A549 treated with Hydrocortisone at 1 μM for 4 hours (cell line): ENCODE measurements at places on chromosomes 5 and 9. TPM values are rescaled to one million over a fixed set of nuclear protein-coding genes. Genes with fewer than 3 reads are reported as not detected.

The NAIP gene
- total RNA-seq = 0.35 to 0.48 TPM (median 0.45 TPM) in 5 replicates

The CHSY3 gene
- total RNA-seq = 0.09 to 0.12 TPM (median 0.09 TPM) in 4 of 5 replicates, not detected in the other

The PCDHGA10 gene
- total RNA-seq = 0.02 to 0.03 TPM (median 0.02 TPM) in 3 of 5 replicates, not detected in the others

The IL13 gene
- total RNA-seq = 0.08 TPM in 1 of 5 replicates, not detected in the others

The TOPORS gene
- 10.0 to 15.8 TPM (median 11.4 TPM) in 5 replicates for total RNA-seq

The PCDHA7 gene
- 0.05 to 0.16 TPM (median 0.09 TPM) in 5 replicates for total RNA-seq

The FTMT gene
- total RNA-seq = not detected in 5 replicates

The ACTL7B gene
- total RNA-seq = 0.03 to 0.07 TPM in 2 of 5 replicates, not detected in the others

The FYB1 gene
- total RNA-seq = 9.0 to 18.2 TPM (median 12.5 TPM) in 5 replicates

The ADAMTS2 gene
- 0.05 to 0.10 TPM (median 0.09 TPM) in 4 of 5 replicates, not detected in the other for total RNA-seq

The RASGEF1C gene
- 0.08 to 0.20 TPM (median 0.11 TPM) in 5 replicates for total RNA-seq

The HBEGF gene
- 5.6 to 7.5 TPM (median 6.5 TPM) in 5 replicates for total RNA-seq

The SMC5 gene
- total RNA-seq = 10.3 to 21.3 TPM (median 15.4 TPM) in 5 replicates

The C5 gene
- 11.4 to 14.2 TPM (median 12.1 TPM) in 5 replicates for total RNA-seq

The COL27A1 gene
- 8.2 to 9.9 TPM (median 8.2 TPM) in 5 replicates for total RNA-seq

The SLCO4C1 gene
- 0.02 TPM in 1 of 5 replicates, not detected in the others for total RNA-seq

The ACTBL2 gene
- 0.07 to 0.09 TPM in 2 of 5 replicates, not detected in the others for total RNA-seq

The SPINK6 gene
- total RNA-seq = 0.37 to 0.73 TPM (median 0.45 TPM) in 5 replicates

The AQP7 gene
- total RNA-seq = 0.28 to 0.56 TPM (median 0.33 TPM) in 5 replicates

The JAKMIP2 gene
- not detected in 5 replicates for total RNA-seq

The MYO10 gene
- 31.2 to 47.0 TPM (median 36.3 TPM) in 5 replicates for total RNA-seq

The DYNC2I2 gene
- total RNA-seq = 101 to 138 TPM (median 132 TPM) in 5 replicates

The TRUB2 gene
- total RNA-seq = 39.4 to 51.8 TPM (median 47.4 TPM) in 5 replicates

The ENTPD2 gene
- total RNA-seq = 3.3 to 4.5 TPM (median 3.5 TPM) in 5 replicates
